ENCODE measurements at places on chromosomes 11 and 22.
A peak's percentile ranks its signal among the peaks of the same experiment; 100 is the strongest.

- no peak for DNase-seq
Measured at GRCh38 chr11:106092446-106092845, 15.0 kb downstream of the AASDHPPT start.

- no peak for DNase-seq
Measured at GRCh38 chr11:103536335-103536722, 427.1 kb downstream of the DYNC2H1 start.

DNA sequence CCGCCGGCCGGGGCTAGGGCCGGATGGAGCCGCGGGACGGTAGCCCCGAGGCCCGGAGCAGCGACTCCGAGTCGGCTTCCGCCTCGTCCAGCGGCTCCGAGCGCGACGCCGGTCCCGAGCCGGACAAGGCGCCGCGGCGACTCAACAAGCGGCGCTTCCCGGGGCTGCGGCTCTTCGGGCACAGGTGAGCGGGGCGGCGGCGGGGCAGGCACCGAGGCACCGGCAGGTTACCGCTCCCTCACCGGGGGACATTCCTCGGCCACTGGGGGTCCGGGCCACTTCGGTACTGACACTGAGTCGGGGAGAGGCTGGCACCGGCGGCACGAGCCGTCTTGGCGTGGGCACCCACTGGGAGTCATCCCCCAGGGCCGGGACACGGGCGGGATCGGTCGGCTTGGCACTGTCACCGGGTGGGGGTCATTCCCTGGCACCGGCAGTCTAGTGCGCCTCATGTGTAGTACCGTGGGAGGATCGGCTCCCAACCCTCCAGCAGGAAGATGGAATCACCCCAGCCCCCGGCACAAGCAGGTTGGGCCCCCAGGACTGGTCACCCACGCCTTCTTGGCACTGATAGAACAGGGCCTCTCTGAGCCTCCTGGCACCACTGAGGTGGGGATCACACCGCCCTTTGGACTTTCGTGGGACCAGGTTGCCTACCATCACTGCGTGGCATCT is 511 bp downstream of the DGKZ start:
- no peak for DNase-seq

- no peak for DNase-seq
Measured at GRCh38 chr11:116718955-116719501, 53.8 kb downstream of the BUD13 start.

DNA sequence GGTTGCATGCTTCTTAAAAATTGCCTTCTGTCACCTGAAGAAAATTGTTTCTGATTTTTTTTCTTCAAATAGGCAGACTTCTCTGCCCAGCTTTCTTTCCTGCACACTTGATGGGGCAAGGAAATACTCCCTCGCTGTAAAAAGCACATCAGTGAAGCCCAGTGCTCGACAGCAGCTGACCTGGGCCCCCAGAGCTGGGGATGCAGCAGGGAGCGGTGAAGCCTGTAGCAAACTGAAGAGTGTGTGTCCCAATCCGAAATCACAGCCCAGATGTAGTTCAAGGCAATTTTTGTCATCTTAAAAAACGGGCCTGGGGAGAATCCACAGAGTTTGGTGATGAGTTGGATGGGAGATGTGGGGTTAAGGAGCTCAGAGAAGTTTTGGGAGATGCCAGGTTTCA is 27.0 kb upstream of the MPPED1 start:
- no peak for DNase-seq

- no peak for DNase-seq
Measured at GRCh38 chr22:33124471-33124870, 66.3 kb upstream of the SYN3 start.

DNA sequence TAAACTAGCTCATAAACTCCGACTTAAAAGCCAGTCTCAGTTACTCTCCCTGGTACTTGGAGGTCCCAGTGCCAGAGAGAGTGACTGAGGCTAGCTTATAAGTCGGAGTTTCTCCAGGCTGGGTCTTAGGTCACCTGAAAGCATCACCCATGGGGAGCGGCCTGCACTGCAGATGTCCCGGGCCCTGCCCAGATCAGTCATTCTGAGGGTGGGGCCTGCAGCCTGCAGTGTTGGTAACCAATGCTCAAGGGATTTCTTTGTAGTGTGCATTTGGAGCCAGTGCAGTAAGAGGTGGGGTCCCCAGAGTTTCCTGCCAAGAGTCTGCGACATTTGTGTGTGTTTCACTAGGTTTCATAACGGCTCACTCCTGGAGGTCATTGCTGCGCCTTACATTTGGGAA is 14.8 kb downstream of the TAB1 start:
- no peak for DNase-seq

GRCh38 chr11:88434333-88434976 is 96.9 kb upstream of the CTSC start:
- DNase-seq = no peak

DNA sequence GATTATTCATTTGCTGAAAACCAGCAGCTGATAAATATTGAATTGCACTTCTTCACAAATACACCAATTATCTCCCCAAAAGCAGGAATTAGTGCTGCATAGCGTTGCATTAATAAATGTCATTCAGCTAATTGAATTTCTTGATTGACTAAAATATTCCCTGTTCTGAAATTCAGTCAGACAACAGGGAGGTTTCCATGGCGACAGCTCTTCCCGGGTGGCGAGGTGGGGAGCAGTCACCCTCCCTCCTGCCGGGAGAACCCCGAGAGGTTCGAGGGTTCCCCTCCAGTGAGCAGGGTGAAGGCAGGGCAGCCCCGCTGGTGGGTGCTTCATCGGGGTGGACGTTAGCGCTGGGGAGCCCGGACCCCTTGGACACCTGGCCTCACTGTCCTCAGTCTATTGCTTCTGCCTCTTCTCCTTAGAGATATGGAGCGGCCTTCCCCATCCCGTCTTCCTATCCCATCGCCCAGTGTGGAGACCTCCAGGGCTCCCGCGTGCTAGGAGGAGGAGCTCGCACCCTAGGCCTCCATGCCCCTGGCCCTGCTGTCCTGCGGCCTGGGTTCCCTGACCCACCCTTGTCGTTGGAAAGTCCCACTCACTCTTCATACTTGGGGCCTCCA is 983.5 kb downstream of the BRD1 start:
- DNase-seq = no peak

GRCh38 chr22:42389143-42389542 is 43.1 kb downstream of the NFAM1 start:
- no peak for DNase-seq

GRCh38 chr11:67605231-67606011 is 1.3 kb upstream of the NDUFV1 start:
- no peak for DNase-seq

DNA sequence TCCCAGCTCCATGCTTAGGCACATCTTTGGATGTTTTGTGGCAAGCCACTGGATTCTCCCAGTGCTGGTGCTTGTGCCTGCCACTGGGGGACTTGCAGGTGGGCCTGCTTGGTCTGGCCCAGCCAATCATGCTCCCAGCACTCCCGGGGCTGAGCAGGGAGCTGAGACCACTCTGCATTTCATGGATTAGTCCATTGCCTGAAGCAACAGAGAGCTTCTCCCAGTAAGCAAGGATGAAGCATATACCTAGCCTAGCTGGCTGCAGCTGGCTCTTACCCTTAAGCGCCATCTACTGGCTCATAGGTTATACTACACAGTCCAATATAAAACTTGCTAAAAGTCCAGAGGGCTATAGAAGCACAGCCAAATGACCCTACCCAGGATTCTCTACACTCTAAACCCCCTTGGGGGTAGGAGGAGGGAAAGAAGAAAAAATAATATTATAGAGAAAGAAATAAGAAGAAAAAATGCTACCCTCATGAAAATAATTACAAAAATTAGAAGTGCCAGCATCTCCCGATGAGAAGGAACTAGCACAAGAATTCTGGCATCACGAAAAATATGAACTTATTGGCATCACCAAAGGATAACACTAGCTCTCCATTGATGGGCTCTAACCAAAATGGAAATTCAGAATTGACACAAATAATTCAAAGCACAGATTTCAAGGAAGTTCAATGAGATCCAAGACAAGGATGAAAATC is 275.3 kb downstream of the C11orf87 start:
- DNase-seq = no peak

DNA sequence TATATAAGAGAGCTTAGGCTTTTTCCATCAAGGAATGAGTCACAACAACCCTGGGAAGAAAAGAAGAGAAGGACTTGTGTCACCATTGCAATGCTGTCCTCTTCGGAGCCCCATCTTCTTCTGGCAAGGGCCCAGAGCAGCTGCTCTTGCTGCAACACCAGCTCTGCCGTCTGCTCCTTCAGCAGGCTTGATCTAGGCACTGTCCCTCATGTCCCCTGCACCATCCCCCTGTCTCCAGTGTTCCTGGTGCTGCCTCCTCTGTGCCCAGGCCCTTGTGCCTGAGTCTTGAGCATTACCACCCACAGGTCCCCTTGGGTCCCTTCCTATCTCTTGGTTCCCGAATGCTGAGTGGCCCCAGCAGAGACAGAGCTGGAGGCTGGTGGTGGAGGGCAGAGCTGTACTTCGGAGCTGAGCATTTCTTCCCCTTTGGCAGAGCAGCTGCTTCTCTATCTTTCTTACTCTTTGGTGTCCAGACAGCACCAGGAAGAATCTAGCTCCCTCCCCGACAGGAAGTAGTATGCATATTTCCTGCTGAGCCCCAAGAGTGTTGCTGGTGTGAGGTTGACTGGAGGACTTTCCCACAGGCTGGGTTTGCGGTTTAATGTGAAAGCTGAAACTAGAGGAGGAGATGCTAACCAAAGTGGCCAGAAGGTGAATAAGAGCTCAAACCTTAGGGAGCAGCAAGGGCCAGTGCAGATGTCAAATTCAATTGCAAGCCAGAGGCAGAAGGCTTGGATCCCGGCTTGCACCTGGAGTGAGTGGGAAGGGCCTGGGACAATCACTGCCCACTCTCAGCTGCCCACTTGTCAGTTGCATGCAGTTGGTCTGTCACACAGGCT is 27.8 kb downstream of the WEE1 start:
- DNase-seq = peak; percentile 20

DNA sequence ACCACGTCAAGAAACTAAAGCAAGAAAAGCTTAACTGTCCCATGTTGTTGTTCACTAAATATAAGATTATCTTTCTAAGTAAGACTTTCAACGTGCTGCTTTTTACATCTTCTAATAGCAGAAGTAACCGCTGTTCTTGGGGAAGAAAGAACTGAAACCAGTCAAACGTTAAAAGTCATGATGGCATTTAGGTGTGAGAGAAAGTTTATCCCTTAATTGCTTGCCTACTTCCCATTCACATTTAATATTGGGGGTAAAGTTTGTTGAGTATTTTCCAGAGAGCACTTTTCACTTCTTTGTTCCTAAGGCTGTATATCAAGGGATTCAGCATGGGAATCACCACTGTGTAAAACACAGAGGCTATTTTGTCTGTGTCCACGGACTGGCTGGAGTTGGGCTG is 970 bp downstream of the OR5B21 start:
- DNase-seq = no peak

DNA sequence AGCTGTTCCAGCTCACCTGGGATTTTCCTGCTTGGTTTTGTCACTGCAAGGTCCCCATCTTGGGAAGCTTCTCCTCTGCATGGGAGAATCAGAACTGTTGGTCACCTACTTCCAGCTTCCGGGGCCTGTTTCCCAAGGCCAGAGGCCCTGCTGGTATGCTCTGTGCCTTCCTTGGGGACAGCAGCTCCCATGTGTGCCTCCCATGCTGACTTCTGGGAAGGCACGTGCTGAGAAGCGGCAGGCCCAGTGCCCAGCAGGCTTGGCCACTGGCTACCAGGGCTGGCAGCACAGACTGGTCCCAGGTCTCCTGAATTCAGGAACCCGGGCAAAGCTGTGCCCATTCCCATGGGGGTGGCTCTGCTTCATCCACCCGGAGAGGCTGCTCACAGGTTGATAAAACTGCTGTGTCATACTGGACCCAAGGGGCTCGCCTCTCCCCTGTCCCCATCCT is 33.8 kb downstream of the MYEOV start:
- DNase-seq = no peak

Measured in stimulated activated CD8-positive, alpha-beta memory T cell treated with anti-CD3 and anti-CD28 coated beads, Interleukin-7, amount 100 ng/mL, for 1 hour (primary cell).